SW 1271 (cell line): ENCODE measurements at places on chromosomes 3 and 15.
A peak's percentile ranks its signal among the peaks of the same experiment; 100 is the strongest.

GRCh38 chr3:17752436-17752835 lies 10.0 kb upstream of the TBC1D5 start:
- DNase-seq = no peak

GRCh38 chr15:99707473-99708270 lies 25.6 kb downstream of the LYSMD4 start:
- no peak for DNase-seq

GRCh38 chr3:69490235-69490634 lies 104.3 kb upstream of the FRMD4B start:
- no peak for DNase-seq

DNA sequence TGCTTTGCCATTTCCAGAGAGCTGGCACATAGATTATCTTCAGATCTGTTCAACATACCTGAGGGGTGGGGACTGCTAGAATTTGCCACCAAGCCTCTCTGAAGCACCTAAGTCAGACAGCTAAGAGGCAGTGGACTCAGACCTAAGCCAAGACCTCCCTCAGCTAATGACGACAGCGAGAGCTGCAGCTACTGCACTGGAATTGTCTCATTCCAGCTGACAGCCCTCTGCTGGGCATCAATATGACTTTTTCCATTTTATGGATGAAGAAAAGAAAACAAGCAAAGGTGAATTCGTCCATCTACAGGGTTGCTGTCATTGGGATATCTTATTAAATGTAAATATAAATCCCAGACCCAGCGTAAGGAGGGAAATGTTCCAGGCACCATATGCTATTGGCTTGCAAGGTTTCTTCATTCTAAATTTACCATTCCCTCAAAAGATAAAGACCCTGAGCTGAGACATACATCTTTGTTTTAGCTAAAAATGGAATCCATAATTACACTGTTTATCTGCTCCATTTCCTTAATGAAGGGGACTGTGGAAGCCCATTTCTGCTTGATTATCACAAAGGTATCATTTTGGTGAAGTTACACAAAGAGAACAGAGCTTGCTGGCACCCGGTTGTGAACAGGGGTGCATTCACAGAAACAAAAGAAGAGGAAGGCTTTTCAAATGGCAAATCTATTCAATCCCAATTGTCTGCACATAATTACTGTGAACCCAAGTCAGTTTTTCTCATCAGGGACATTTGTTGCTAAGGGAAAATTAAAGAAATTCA lies 85.5 kb upstream of the LRTM1 start:
- no peak for DNase-seq

- DNase-seq = no peak
Measured at GRCh38 chr3:122200661-122201060, 17.2 kb downstream of the CASR start.

DNA sequence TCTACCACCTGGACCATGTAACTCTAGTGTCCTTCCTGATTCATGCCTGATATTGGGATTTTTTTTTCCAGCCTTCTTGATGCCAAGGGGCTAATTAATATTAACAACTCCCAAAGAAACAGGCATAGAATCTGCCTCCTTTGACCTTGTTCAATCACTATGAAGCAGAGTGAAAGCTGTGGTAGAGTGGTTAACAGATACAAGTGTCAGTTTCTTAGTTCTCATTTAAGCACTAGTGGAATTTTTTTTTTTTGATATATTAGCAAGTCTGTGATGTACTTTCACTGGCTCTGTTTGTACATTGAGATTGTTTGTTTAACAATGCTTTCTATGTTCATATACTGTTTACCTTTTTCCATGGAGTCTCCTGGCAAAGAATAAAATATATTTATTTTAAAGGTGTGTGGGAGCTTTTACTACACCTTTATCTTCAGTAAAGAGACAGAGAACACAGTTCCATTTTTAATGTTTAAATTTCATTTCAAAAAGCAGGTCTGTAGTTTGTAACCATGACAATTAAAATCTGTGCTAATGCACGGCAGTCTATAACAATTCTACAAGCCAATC lies 67.1 kb downstream of the TOP2B start:
- no peak for DNase-seq

DNA sequence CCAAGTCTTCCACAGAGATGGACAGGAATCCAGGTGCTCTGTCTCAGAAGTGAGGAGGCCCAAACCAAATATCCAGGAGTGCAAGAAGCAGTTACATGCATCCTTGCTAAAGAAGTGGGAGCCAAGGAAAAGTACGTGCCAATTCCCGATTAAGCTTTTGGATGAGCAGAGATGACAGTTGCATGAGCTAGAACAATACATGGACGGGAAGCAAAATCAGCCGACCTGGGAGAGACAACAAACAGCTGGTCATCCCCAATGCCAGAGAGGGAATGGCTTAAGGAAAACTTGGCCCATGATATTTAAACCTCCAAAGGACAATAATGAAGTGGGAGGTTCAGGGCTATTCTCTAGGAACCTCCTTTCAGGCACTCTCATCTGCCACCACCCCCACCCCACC lies 86.0 kb upstream of the ABHD17C start:
- no peak for DNase-seq

GRCh38 chr15:57401546-57401945 lies 25.2 kb downstream of the CGNL1 start:
- no peak for DNase-seq

- peak; percentile 9 for DNase-seq
Measured at GRCh38 chr3:43155464-43156121, 49.7 kb upstream of the POMGNT2 start.

GRCh38 chr3:114179575-114179974 lies 723 bp upstream of the DRD3 start:
- DNase-seq = peak; percentile 54

GRCh38 chr15:47959617-47960413 lies 161.0 kb upstream of the SLC24A5 start:
- DNase-seq = no peak

DNA sequence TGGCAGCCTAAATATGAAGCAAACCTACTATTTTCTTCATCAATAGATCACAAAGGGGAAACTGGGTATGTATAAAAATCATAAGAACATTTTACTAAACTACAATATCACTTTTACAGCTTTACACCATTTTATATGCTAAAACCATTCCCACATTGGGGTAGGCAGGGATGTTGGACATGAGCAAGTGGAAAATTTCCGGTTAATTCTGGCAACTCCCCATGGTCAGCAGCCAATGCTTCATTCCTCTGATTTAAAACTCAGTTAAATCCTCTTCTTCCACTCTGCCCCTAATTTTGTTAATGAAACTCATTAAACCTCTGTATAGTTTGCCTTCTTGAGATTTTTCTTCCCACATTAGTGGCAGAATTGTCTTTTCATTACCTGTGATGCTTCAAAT lies 552.5 kb upstream of the NECTIN3 start:
- no peak for DNase-seq

GRCh38 chr15:23484870-23485269 lies 37.8 kb upstream of the GOLGA6L2 start:
- DNase-seq = no peak

DNA sequence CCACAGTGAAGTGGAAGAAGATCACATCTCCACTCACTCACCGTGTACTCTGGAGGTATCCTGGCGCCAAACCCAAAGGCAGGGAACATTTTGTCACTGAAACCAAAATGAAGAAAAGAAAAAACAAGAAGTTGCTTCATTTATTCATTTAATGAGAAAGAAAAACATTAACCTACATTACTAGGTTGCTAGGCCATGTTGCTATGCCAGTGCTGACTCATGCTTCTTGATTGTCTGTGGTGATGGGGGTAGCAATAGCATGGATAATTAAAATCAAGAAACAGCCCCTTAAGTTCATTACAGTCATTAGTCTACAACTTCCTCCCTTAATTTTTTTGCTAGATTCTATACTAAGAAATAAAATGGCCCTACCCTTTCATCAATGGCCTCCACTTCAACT lies 52.7 kb upstream of the MRPL3 start:
- no peak for DNase-seq

DNA sequence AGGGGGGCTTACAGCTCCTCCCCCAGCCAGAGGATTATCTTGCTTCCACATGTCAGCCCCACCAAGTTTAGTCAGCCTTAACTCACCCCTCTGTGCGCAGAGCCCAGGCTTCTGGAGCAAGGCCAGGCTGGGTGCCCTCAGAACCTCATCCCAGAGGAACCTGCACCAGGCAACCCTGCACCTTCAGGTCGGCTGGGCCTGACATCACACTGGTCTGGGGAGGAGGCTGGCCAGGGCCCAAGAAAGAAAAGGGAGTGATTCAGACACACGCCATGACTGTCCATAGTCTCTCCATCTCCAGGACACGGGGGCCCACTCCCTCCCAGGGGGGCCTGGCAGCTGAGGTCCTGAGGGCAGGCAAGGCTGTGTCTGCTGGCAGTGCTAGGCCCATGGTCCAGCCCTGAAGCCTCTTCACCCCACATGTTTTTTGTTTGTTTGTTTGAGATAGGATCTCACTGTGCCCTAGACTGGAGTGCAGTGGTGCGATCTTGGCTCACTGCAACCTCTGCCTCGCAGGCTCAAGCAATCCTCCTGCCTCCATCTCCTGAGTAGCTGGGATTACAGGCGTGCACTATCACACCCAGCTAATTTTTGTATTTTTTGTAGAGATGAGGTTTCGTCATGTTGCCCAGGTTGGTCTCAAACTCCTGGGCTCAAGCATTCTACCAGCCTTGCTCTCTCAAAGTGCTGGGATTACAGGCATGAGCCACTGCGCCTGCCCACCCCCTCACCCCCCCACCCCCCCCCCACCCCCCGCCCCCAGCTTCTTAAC lies 11.1 kb downstream of the TNK2 start:
- DNase-seq = peak; percentile 43
